ENCODE measurements at places on chromosomes 4 and X.

GRCh38 chrX:129845616-129846190 is 2.0 kb upstream of the ZDHHC9 start:
- no peak for DNase-seq

DNA sequence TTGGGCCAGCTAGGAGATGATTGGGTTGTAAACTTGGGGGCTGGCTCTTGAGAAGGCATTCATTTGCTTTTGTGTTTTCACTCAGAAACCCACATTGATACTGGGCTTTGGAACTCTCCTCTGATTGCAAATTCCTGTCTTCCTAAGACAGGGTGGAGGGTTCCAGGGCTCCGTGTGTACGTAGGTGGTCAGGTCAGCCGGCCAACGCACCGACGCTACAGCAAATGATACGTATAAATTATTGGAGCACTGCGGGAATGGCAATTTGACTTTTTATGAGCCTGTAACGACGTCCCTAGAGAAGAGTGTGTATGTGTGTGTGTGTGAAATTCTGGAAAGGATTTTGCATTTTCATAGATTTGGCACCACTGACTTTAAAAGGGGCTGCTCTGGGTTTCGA is 236.9 kb downstream of the SHOX start:
- DNase-seq = no peak

GRCh38 chr4:179709961-179710624 is 2267.9 kb upstream of the AGA start:
- no peak for DNase-seq

GRCh38 chr4:77465271-77465670 is 140.3 kb upstream of the CXCL13 start:
- peak; percentile 50 for DNase-seq

DNA sequence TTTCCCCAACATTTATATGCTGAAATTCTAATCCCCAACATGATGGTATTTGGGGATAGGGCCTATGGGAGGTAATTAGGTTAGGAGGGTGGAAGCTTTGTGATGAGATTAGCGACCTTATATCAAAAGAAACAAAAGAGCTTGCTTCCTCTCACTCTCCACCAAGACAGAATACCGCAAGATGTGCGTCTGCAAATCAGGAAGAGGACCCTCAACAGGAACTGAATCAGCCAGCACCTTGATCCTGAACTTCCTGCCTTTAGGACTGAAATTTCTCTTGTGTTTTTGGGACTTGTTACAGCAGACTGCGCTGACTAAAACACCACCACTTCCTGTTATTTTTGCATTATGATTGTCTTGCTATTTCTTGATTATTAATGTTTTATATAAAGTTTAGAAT is 1889.4 kb downstream of the C4orf33 start:
- no peak for DNase-seq

DNA sequence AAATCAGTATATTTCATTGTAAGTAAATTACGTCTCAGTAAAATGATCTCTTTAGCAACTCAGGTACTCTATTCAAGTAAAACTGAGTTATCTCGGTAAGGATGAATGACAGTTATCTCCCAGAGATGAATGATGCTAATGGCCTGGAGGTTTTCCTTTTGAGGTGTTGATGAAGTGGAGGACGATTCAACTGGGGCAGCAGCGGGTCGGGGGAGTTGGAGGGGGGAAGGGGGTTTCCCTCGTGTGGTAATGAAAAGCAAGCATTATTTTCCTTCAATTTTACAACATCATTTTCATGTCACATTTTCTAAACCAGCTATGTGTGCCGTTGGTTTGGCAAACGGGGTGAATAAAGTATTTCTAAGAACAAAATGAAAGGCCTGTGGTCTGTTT is 92.4 kb upstream of the ATXN3L start:
- DNase-seq = no peak

- no peak for DNase-seq
Measured at GRCh38 chrX:153365670-153366069, 31.7 kb downstream of the ZNF275 start.

DNA sequence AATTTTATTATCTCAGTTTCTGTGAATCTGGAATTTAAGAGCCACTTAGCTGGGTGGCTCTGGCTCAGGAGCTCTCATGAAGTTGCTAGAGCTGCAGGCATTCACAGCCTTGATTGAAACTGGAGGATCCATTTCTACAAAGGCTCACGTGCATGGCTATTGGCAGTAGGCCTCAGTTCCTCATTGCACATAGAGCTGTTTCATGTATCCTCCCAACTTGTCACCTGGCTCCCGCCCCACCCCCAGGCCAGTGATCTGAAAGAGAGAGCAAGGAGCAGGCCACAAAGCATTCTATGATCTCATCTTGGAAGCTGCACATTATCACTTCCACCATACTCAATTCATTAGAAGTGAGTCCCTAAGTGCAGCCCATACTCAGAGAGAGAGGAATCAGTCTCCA is 18.5 kb upstream of the AP1AR start:
- no peak for DNase-seq

GRCh38 chr4:20085156-20085555 is 166.5 kb upstream of the SLIT2 start:
- no peak for DNase-seq

- no peak for DNase-seq
Measured at GRCh38 chr4:127309369-127310102, 323.2 kb upstream of the INTU start.

GRCh38 chrX:2183193-2183725 is 317.5 kb downstream of the DHRSX start:
- DNase-seq = no peak

GRCh38 chr4:2260344-2261109 is 1.4 kb downstream of the MXD4 start:
- DNase-seq = no peak
